ENCODE measurements at places on chromosomes 7 and 10.

GRCh38 chr10:9451211-9451773 lies 1396.8 kb downstream of the GATA3 start:
- DNase-seq = no peak

GRCh38 chr7:148584154-148584827 lies 6.3 kb upstream of the C7orf33 start:
- no peak for DNase-seq

DNA sequence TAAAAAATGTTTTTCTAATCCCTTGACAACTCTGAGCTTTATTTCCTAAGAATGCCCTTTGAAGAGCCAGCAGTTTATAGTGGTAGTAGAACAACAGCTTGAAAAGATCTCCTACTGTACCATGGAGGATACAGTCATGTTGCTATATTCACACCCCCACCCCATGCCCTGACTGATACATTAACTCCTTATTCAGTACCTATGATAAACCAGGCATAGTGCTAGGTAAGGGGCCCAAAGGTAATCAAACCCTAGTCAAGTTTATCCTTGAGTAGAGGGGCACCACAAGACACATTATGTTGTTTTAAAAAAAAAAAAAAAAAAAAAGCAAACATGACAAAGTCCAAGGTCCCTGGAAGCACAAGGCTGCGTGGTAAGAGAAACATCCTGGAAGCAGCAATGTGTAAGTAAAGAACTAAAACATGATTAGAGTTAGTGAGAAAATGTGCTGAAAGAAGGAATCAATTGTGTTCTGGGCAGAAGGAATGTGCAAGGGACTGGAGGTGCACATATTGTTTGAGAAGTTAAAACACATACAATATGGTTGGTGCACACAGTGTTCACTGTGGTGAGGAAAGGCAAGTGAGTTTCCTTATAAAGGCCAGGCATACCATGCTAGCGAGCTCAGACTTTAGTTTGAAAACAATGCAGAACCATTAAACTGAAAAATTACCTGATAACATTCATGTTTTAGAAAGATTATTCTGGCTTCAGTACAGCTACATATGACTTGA lies 51.2 kb downstream of the PDE1C start:
- no peak for DNase-seq

DNA sequence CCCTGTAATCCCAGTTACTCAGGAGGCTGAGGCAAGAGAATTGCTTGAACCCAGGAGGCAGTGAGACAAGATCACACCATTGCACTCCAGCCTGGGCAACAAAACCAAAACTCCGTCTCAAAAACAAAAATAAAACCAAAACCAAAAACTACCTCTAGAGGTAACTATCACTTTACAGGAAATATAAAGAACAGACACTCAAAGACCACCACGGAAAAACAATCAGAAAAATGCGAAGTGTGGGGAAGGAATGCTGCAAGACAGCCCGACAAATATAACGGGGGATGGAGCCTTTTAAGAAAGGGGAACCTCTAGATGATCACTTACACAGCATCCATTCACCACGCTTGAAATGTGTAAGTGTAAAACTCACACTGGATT lies 4.3 kb downstream of the HNRNPF start:
- no peak for DNase-seq

GRCh38 chr7:153852261-153852660 lies 199.9 kb upstream of the DPP6 start:
- DNase-seq = no peak

DNA sequence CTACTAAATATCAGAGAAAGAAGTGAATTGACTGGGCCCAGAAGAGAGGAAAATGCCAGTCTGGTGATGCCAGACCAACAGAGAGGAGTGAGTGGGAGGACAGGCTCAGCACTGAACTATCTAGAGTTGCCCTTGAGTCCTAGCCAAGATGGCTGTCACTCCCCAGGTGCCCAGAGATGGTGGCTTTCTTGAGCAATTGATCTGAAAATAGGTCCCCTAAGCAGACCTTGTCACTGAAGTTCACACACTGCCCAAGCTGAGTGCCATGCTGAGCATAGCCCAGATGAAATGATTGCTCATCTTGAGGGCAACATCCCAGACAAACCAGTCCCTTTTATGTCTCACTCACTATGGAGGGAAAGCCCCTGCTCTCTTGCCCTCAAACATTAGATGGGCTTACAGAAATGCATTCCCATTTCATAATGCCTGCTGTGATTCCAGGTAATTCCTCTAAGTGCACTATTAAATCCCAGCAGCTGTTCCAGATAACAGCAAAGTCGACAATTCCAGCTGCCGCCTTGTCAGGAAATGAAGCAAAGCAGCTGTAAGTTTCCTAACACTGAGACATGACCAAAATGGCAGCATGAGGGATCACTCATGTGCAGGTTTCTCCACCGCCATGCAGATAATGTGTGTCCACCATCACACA lies 329.4 kb downstream of the KCNMA1 start:
- no peak for DNase-seq

DNA sequence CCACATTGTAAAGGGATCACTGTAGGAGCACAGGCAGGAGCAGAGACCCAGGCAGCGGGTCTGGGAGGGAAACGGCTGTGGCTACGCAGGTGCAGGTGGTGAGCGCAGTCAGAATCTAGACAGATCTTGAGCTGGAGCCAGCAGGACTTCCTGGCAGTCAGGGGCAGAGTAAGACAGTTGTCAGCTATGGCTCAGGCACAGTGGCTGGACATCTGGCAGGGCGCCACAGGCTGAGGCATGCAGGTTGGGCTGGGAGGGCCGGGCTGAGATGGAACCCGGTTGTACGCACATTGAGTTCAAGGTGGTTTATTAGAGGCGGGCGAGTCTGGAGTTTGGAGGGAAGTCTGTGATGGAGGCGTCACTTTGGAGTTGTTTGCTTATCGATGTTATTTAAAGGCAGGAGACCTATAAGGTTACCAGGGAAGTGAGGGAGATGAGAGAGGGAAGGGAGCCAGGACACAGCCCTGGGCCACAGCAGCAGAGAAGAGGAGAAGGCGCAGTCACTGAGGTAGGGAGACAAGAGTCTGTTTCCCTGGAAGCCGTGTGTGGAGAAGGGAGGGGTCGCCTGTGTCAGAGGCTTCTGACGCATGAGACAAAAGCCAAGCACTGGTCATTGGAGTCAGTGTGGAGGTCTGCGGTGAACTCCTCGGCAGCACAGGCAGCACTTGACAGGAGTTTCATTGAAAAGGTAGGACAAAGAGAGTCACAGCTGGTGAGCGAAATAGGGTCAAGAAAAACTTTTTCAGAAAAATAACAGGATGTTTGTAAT lies 73.8 kb downstream of the LANCL2 start:
- DNase-seq = peak; percentile 85

Data from NCI-H2029 treated with DMSO at 0.1 percent for 48 hours (cell line).